ENCODE measurements at places on chromosomes 4 and X.

DNA sequence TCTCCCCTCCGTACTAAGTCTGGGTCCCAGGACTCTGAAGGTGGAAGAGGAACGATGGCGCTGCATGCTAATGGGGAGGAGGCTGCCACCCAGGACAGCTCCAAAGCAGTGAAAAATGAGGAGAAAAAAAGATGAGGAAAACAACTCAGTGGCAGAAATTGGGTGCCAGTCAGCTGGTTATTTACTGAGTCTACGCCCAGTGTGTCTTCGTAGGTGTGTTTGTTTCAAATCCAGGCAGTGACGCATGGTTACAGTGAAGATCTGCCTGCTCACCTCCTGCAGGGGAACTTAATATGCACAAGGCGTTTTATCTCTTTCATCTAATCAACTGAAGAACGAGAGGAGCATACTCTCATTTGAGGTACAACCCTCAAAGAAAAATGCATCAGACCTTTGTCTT, 70.9 kb upstream of the FBXW7 start:
- DNase-seq = no peak

DNA sequence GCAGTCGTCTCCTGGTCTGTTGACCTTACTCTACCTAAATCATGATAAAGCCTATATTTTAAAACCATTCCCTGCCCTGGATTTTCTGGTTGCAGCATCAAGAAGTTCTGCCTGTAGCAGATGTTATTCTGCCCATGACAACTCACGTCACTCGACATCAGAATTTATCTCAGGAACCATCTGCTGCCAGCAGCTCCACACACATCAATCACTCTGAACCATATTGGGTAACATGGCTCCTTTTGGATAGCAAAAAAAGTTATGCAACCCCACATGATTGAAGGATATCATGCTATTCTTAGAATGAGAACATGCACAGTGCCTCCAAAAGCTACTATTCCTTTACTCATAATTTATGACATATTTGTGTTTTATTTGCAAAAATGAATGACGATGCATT, 341.4 kb downstream of the DHRSX start:
- no peak for DNase-seq

- no peak for DNase-seq
These were observed 10.3 kb downstream of the CENPI start for GRCh38 chrX:101108284-101108683.

DNA sequence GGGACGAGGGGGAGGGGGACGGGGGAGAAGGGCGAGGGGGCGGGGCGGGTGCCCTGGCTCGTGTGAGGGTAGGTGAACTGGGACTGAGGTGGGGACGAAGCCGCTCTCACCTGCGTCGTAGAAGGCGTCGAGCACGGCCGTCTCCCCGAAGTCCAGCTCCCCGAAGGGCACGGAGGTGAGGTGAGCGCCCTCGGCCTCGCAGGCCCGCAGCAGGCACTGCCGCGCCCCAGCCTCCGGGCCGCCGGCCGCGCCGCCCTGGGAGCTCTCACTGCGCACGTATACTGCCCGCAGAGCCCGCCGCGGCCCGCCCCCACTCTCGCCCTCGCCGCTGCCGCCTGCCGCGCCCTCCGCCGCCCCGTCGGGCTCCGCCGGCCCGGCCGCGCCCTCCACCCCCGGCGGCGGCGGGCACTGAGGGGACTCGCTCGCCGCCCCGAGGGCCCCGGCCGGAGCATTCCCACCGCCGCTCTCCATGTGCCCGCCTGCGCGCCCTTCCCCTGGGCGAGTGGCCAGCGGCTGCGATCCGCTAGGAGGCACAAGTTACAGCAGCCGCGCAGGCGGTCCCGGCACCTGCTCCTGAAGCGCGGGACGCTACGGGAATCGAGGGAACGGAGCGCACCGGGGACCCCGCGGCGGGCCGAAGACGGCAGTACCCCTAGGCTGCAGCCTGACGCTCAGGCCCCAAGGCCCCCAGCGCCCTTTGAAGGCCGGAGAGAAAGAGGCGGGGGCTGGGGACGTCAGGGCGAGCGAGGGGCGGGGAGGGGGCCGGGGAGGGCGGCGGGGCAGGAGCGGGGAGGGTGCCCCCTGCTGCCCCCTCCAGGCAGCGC, at the start of gene MAP3K15:
Gene MAP3K15 (minus strand): TSS at position 718 of the 824 bp plus-strand sequence. CDS start 247 bp downstream, at position 471.
- peak; percentile 10 for DNase-seq

- DNase-seq = no peak
These were observed 46.0 kb upstream of the TEX13A start for GRCh38 chrX:105266456-105266855.

DNA sequence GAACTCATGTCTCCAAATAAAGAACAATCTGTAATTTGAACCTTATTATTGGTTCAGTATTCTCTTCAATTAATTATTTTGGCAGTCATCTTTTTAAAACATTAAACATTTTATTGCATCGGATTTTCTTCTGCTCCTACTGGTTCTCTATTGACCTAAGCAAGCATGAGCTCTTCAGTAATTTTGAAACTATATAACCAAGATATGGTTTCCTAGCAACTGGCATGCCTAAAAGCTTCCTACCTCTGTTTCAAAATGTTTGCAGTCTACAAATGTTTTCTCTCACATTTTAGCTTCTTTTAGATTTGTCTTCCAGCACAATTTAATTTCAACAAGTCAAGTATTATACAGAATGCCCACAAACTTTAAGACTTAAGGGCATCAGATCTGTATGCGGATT, 371.3 kb downstream of the GPM6A start:
- no peak for DNase-seq

GRCh38 chrX:95640226-95640625, 1044.4 kb upstream of the DIAPH2 start:
- no peak for DNase-seq

DNA sequence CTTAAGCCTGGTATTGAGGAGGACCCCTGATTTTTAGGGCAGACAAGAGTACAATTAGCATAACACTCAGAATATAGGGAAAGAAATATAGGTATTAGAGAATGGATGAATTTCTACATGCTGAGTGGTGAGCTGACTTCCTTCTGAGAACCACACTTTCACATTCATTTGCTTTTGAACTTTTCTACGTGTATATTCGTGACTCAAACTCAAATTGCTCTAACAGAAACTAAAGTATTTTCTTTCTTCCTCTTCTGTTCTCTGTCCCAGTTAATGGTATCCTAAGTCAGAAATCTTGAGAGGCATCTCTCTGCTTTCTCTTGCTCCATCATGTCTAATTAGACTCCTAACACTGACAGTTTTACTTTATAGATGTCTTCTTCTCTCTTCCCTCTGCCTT, 103.2 kb upstream of the CITED1 start:
- DNase-seq = no peak
